Stimulated activated CD8-positive, alpha-beta memory T cell treated with anti-CD3 and anti-CD28 coated beads, Interleukin-12 subunit alpha, Interleukin-12 subunit beta, amount 100 ng/mL, for 1 hour (primary cell): ENCODE measurements at places on chromosomes 7 and 10.

DNA sequence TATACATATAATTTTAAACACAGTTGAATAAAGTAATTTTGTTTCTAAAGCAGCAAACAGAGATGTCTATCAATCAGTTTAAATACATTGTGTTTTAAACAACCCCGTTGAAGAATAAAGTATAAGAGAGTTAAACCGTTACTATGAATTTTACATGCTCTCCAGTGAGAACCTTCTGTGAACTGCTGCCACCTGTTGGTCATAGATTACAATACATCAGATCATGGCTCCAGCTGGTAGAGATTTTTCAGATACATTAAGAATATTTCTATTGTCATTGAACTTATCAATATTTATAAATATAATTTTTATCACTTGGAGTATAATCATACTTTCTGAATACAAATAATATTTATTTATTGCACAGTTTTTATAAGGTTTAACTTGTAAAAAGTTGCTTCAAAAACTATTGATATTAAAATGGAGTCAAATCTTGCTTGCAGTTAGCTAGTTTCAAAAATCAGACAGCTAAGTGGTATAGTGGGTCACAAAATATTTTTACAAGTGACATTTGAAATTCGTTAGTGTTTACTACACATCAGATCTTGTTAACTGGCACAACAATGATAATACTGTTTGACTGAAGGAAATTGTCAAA lies 561.2 kb upstream of the PHF14 start:
- DNase-seq, result no peak

DNA sequence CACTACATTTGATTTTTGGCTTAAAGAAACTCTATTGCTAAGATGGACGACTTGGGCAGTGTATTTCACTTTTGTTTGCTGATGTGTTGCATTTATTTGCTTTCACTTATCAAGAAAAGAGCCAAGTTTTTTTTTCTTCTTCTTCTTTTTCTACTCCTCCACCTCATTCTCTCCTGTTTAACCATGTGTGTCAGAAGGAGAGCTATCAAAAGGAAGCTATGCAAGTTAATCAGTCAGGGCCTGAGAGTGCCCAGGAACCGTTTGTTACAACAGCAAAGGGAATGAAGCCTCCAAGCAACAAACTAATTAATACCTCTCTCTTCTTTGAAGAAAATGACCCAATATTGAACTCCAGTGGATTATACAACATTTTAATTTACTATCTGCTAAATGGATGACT lies 299.3 kb downstream of the GRM8 start:
- no peak for DNase-seq

DNA sequence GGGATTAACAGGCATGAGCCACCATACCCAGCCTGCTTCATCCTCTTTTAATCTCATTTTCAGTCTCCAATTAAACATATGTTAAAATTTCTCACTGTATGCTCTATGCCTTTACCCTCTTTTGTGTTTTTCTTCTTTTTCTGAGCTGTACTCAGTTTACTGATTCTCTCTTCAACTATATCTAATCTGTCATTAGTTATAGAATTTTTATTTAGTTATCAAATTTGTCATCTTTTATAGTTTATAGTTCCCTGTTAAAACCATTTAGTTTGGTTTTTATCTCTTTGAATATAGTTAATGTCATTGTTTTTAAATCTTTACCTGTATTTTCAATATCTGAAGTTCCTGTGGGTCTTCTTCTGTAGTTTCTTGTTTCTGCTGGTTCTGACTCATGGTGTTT lies 93.3 kb downstream of the KAT6B start:
- no peak for DNase-seq

DNA sequence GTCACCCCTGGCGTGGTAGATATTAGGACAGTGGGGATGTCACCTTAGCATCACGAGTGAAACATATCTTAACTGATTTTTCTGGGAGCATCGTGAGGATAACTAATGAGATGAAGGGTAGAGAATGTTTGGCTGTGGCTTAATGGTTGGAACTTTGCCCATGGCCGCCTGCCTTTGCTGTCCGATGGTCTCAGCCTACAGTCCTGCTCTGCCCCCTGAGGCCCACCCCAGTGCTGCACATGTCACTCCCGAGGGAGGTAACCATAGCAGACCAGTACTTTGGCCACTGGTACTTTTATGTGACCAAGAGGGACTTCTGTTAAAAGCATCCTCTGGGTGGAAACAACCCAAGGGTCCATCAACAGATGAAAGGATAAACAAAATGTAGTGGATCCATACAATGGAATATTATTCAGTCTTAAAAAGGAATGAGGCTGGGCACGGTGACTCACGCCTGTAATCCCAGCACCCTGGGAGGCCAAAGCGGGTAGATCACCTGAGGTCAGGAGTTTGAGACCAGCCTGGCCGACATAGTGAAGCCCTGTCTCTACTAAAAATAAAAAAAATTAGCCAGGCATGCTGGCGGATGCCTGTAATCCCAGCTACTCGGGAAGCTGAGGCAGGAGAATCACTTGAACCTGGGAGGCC lies 58.4 kb downstream of the TACR2 start:
- no peak for DNase-seq

- no peak for DNase-seq
Observed at GRCh38 chr7:47291461-47292081, 290.3 kb downstream of the TNS3 start.

DNA sequence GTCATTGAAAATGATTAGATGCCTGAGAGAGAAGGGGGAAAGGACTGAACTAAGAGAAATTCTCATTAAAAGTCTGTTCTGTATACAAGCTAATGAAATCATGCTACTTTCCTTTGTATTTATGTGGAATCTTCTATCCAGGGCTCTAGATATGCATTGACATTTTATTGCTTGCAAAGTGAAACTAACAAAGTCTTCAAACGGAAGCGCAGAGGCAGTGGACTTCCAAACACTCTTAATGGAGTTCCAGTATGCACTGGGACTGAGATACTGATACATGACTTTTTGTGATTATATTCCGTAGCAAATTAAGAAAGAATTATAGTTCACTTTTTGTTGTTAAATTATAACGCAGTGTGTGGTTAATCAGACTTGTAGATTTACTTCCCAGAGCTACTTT lies 166.8 kb upstream of the TBX20 start:
- DNase-seq, result no peak

DNA sequence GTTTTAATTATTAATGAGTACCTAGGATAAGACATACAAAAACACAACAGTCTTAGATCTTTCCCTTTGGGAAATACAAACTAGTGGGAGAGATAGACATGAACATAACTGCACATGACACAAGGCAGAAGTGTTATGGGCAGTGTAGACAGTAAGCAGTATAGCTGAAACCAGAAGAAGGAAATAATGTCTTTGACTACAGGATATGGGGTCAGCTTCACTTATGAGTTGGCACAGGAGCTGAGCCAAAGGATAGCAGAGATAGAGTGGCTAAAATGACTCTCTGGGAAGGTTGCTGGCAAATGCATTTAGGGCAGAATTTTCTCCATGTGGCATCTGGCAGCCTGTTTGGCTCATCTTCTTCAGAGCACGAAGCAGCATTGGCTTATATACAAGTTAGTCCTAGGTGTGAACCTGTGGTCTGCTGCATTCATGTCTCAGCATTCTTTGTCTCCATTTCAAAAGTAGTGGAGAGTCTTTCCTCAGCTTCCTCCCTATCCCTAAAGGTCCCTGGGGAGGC lies 60.3 kb upstream of the FEZF1 start:
- DNase-seq, result no peak

- DNase-seq, result no peak
Observed at GRCh38 chr7:47763063-47763974, 181.4 kb upstream of the TNS3 start.

- no peak for DNase-seq
Observed at GRCh38 chr10:88081457-88082054, 218.1 kb downstream of the PTEN start.

DNA sequence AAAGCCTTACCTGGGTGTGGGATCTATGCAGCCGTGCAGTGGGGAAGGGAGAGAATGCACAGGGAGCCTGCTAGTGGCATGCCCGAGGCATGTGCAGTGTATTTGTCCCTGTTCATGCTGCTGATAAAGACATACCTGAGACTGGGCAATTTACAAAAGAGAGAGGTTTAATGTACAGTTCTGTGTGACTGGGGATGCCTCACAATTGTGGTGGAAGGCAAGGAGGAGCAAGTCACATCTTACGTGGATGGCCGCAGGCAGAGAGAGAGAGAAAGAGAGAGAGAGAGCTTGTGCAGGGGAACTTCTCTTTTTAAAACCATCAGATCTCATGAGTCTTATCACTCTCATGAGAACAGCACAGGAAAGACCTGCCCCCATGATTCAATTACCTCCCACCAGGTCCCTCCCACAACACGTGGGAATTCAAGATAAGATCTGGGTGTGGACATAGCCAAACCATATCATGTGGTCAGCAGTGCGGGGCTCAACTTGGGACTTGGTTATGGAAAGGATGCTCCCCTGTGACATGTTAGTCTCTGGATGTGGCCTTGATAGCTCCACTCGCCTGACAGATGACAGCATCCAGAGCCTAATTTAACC lies 128.9 kb downstream of the DOCK1 start:
- no peak for DNase-seq

GRCh38 chr10:122138831-122139625 lies 132.1 kb upstream of the BTBD16 start:
- no peak for DNase-seq

DNA sequence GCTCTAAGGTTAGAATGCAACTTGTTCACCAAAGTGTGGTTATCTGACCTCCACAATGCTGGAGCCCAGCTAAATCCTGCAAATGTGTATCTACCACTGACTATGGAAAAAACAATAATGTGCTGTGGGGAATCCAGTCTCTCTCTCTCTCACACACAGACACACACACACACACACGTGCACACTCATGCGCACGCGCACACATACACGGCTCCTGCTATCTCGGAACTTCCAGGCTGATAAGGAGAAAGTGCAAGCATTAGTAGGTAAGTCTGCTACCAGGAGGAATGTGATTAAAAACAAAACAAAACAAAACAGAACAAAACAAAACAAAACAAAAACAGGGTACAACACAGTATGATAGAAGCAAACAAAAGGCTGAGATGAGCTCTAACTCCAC lies 205.2 kb downstream of the FRMD4A start:
- DNase-seq, result no peak

- no peak for DNase-seq
Observed at GRCh38 chr7:1663223-1663622, 6.9 kb upstream of the ELFN1 start.

- DNase-seq, result no peak
Observed at GRCh38 chr7:11779864-11780674, 51.9 kb downstream of the THSD7A start.

DNA sequence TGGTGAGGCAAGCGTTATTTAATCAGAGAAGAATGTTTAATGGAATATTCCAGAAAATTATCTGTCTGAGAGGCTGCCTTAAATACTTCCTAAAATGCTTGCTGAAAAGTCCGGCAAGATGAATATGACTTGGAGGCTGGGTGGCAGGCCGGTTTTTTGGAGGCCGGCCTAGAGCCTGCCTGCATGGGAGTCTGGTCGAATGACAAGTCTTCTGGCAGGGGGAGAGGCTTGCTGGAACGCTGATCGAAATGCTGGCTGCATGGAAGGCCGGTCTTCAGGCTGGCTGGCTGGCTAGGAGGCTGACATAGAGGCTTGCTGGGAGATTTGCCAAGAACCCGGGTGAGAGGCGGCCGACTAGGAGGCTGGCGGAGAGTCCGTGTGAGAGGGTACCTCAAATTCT lies 135.7 kb downstream of the OR13A1 start:
- no peak for DNase-seq

- no peak for DNase-seq
Observed at GRCh38 chr7:36811807-36812206, 87.5 kb upstream of the AOAH start.

DNA sequence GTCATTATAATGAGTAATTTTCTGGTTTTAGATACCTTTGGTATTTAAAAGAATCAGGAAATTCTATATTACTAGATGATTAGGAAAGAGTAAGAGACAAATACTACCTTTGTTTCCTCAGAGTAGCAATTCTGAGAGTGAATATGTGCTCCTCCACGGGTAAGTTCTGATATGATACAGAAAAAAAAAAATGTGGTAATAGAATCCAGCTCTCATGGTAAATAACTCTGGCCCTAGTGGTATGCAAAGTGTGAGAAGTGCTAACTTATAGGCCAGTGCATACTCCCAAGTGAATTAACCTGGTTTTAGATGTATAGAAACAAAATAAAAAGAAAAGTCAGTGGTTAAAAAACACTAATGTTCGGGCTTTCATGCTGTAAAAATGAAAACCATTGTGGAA lies 512.6 kb upstream of the SEMA3D start:
- DNase-seq, result no peak

GRCh38 chr10:75280236-75280635 lies 44.5 kb upstream of the COMTD1 start:
- DNase-seq, result no peak

DNA sequence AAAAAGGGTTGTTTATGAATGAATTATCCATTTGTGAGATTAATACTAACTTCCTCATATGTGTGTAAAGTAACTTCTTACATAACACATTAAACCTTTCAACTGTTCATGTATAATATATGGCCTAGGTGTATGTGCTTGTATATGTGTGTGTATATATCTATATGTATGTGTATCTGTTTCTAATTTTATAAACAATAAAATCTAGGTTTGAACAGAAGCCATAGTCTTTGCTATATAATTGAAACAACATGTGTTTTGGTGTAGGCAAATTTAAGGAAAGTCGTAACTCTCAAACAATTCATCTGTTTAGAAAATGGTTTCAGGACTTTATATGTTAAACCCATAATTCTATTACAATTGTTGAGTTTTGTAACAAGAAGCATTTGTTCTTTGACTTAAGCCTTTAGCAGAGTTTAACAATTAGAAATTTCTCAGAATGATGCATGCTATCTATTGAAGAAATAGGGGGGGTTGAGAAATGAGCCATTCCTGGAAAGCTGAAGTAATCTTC lies 103.3 kb downstream of the BBS9 start:
- DNase-seq, result no peak

GRCh38 chr7:98249106-98249505 lies 2.9 kb downstream of the TECPR1 start:
- no peak for DNase-seq

- peak; percentile 52 for DNase-seq
Observed at GRCh38 chr10:126041804-126042231, 145.5 kb downstream of the FANK1 start.

DNA sequence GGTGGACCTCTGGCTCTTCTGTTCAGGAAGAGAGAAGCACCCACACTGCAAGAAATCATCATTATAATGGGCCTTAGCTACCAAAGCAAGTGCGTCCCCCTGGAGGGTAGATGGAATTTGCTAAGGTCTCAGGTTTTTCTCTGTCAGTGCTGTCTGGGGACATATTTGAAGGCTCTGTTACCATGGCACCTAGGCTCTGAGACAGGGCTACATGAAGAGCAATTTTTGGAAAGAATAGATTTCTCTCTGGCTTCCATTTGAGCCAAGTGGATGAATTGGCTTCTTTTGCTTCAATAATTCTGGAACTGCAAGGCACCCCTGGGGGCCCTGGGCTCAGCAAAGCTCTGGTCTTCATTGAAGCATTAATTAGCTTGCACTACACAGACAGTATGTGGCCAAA lies 349.1 kb upstream of the GALNT17 start:
- no peak for DNase-seq

GRCh38 chr10:97095701-97096260 lies 90.0 kb downstream of the SLIT1 start:
- DNase-seq, result no peak

- no peak for DNase-seq
Observed at GRCh38 chr10:97361537-97361901, 27.0 kb upstream of the FRAT2 start.
